ENCODE measurements at places on chromosomes 3 and 15.

- no peak for DNase-seq
Measured at GRCh38 chr15:59933607-59934006, 70.5 kb upstream of the FOXB1 start.

- DNase-seq: no peak
Measured at GRCh38 chr15:78077871-78078210, 330 bp upstream of the TBC1D2B start.

DNA sequence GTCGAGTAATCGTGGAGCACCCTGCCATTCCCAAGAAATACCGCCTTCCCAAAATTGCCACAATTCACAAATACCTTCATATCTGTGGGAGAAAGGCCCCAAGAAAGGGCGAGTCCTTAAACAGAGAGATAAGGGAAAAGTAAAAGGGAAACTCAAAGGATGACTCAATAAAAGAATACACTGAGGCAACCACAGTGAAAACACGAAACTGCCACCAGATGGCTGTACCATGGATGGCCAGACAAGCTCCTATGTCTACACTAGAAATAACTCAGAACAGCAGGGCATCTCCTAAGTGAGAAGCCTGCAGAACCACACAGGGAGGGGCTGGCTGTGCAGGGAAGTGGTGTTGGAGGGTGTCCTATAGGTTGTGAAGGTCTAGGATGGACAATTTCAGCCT is 25.0 kb downstream of the SRGAP3 start:
- no peak for DNase-seq

DNA sequence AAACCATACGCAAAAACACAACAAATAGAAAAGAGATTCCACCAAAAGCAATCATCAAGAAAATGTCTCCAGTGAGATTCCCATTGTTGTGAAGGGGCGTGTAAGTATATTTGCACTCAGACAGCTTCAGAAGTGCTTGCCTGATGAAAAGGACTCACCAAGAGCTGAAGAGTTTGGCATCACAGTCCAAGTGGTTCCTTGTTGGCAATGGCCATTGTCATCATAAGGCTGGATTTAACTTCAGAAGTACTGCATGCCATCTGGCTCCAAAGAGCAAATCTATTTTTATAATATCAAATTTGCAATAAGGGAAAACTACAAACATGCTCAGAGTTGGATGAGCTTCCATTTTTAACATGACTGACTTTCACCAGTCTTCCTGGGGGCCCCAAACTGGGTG is 505.3 kb upstream of the NR2F2 start:
- DNase-seq: no peak

DNA sequence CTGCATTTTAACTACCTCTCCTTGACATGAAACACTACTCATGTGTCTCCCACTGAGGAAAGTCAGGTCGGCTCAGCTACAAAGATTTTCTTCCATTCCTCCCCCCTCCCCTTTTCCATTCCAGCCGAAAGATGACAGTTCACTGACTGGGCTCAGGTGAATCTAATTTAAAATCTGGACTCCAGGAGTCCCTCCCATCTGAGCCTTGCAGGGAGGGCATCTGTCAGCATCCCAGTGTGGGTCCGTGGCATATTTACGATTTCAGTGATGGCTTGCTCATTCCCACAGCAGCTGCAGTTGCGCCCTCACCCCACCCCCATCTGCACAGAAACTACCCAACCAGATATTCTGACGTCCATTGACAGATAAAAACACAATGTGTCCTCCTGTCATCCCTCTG is 153.7 kb upstream of the ARRDC4 start:
- DNase-seq: no peak

DNA sequence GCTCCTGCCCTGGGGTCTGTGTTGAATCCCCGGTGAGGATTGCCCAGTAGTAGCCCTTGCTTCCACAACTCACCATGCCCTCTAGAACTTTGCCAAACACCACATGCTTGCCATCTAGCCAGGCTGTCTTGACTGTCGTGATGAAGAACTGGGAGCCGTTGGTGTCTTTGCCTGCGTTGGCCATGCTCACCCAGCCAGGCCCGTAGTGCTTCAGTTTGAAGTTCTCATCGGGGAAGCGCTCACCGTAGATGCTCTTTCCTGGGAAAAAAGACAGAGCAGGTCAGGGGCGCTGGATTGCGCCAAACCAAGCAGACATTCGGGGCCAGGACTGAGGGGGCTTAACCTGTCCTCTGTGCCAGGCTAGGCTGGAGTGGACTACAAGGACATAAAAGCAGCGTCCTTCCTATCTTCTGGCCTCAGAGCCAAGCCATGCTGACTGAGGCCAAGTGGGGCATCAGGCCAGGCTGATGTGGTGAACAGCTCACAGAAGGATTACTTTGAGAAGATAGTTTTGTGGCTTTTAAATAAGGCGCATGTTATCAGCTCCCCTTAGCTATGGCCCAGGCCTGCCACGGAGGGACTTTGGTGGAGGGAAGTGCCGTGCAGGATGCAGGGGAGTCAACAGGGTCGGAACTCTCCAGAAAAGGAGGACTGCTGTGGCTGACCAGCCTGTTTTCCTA is 5.3 kb downstream of the SNX22 start:
- no peak for DNase-seq

- DNase-seq: no peak
Measured at GRCh38 chr15:35953424-35953823, 407.5 kb upstream of the DPH6 start.

- DNase-seq: no peak
Measured at GRCh38 chr3:179107617-179108016, 36.0 kb upstream of the ZMAT3 start.

- DNase-seq: no peak
Measured at GRCh38 chr3:6806991-6807390, 53.9 kb upstream of the GRM7 start.

DNA sequence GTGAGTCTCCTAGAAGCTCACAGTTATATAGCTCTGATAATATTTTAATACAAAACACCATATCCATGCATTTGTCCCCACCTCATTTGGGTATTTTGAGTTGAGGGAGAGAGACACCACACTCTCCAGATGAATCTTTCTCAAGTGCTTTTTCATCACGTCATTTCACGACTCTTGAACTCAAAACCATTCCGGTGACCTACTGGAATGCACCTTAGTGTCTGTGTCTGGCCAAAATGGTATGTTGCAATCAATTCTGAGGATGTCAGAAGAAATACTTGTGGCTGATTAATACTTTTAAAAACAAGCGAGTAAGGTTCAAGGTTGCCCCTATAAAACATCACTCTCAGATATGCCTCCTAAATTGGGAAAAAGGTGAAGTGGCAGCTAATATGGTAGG is 352.6 kb upstream of the ICE2 start:
- no peak for DNase-seq

GRCh38 chr3:191123946-191124345 is 75.1 kb upstream of the OSTN start:
- DNase-seq: no peak

DNA sequence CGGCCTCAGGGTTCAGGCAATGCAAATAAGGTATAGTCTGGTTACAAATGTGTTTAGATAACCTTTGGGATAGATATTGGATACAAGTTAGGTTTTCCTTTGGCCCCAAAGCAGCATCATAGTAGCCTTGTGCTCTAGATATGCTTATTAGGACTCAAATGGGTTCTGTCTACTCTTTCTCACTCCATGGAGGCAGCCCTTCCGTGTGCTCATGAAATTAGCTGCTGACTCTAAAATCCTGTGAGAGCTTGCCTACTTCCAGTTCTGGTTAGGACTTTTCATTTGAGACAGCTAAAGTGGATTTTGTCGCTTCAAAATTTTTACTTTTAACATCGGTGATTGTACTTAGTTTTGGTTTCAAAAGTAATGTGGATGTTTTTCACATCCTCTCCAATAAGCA is 1.6 kb downstream of the CDV3 start:
- no peak for DNase-seq

DNA sequence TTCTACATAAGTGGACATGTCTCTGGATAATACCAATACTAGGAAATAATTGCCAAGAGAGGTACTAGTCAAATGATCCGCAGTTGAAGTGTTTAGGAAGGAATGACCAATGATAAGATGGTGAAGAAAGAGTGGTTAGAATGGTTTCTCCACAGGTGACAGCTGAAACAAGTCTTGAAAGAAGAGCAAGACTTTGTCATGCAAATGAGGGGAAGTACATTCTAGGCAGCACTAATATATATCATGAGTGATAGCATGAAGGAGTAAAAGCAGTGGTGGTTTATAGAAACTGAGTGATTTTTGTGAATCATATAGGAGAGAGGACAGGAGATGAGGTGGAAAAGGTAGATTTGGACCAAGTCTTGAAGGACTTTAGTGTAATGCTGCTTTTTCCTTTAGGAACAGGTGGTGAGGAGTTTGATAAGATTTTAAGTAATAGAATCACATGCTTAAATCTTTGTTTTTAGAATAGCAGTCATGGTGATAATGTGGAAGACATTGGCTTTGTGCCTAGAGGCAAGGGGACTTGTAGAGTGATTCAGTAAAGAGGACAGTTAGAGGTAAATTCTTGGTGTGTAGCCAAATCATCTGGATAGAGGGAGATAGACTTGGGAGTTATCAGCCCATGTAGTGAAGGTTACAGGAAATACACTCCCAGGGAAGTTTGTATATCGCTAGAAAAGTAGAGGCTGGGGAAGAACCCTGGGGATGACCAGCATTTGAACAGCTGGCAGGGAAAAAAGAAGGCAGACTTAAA is 31.9 kb downstream of the SLMAP start:
- no peak for DNase-seq

GRCh38 chr3:114650808-114651207 is 357.0 kb downstream of the TIGIT start:
- DNase-seq: no peak

- DNase-seq: no peak
Measured at GRCh38 chr15:67652586-67652985, 110.1 kb downstream of the MAP2K5 start.

DNA sequence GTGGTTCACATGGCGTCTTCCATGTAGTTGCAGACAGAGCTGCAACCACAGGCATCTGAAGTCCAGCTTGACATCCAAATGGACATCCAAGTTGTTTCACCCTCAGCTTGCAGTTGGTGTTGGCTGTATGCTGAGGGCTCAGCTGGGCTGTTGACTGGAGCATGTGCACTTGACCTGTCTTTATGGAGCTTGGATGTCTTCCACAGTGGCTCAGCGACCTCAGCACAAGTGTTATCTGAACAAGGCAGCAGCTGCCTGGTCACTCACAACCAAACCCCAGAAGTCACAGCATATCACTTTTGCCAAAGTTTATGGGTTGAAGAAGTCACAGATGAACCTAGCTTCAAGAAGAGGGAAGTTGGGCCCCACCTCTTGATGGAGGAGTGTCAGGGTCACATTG is 92.9 kb downstream of the TPRA1 start:
- no peak for DNase-seq

GRCh38 chr15:41256577-41257038 is 25.5 kb downstream of the CHP1 start:
- DNase-seq: no peak

- DNase-seq: no peak
Measured at GRCh38 chr3:144175644-144176425, 204.2 kb downstream of the DIPK2A start.

GRCh38 chr3:150409125-150409511 is 1.0 kb downstream of the TSC22D2 start:
- no peak for DNase-seq

GRCh38 chr3:38137615-38138348 is 679 bp upstream of the MYD88 start:
- no peak for DNase-seq

DNA sequence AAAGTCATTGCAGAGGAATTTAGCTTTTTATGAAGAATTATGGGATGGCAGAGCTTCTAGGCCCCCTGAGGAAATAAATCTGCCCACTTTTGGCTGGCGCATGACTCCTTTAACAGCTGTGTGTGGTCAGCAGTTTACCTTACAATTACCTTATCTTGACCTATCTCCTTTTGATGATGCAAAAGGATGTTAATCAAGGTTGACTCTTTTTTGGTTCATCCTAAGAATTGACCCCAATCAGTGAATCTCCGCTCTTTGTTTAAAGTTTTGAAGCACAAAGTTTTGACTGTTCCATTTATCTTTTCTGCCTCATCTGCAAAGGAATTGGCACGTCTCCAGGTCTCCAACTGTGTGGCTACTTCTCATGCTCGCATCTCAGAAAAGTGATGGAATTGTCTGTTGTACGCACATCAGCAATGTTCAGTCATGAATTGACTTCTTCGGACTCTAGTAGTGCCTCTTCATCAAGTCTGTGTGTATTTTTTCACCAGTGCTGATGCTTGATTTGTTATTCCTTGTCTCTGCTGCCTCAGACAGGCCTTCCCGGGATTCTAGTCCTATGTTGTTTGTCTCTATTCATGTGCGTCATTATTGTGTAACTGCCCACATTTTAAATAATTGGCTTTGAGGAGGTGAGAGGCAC is 196.2 kb upstream of the CFAP20DC start:
- no peak for DNase-seq

GRCh38 chr3:192186498-192186897 is 540.8 kb downstream of the FGF12 start:
- DNase-seq: no peak

GRCh38 chr3:16448639-16449070 is 64.8 kb downstream of the RFTN1 start:
- no peak for DNase-seq

DNA sequence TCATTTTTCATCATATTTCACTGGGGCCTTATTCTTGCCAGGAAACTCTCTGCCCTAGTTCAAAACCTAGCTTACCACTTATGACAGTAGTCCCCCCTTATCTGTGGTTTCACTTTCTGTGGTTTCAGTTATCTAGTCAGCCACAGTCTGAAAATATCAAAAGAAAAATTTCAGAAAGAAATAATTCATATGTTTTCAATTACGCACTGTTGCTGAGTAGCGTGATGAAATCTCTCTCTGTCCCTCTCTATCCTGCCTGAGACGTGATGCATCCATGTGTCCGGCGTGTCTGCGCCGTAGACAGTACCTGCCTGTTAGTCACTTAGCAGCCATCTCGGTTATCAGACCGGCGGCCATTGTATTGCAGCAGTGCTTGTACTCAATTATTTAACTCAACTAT is 369.9 kb upstream of the MCTP2 start:
- no peak for DNase-seq

DNA sequence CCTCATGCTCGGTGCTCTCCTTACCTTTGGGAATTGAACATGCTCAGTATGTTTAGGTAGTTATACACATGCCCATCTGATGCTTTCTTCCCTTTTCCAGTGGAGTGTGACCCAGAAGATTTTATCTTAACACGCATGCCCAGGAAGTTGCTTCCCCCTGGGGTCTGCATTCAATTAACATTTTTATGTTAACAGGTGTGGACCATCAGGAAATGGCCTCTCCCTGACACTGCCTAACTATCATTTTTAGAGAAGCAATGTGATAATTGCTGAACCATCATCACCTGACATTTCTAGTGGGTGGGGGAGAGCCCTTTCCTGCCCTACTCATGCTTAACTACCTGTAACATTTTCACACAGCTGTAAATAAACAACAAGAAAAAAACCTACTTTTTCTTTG is 55.1 kb upstream of the TGFBR2 start:
- DNase-seq: no peak

DNA sequence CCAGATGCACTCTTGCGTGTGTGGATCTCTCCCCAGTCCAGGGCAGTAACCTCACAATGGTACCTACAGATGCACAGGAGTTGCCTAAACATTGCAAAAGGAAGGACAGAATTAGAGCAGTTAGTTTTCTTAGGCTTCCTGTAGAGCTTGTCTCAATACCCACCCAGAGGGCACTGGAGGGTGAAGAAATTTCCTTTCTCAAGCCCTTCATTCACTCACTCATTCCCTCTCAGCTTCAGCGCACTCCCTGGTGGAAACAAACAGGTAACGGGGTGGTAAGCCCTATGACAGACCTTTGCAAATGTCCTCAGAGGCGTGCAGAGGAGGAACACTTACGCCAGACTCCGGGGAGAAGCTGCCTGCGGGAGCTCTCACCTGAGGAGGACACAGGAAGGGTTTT is 267.4 kb upstream of the HES1 start:
- no peak for DNase-seq
